ENCODE measurements at places on chromosomes 12 and 14.

DNA sequence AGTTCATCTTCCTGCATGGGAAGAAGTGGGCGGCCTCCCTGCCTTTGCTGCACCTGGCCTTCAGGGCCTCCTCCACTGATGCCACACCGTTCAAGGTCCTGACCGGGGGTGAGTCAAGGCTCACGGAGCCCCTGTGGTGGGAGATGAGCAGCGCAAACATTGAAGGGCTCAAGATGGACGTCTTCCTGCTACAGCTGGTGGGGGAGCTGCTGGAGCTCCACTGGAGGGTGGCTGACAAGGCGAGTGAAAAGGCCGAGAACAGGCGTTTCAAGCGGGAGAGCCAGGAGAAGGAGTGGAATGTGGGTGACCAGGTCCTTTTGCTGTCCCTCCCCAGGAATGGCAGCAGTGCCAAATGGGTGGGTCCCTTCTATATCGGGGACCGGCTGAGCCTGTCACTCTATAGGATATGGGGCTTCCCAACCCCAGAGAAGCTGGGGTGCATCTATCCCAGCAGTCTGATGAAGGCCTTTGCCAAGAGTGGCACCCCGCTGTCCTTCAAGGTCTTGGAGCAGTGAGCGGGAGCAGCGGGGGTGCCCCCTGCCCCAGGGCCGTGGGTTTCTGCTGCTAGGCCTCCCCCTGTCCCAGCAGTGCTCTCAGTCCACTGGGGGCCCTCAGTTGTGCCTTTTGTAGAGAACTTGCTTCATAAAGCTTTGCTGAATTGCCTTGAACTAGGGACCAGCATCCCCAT is 12.4 kb downstream of the CBLN3 start:
- DNase-seq: no peak

- DNase-seq: no peak
Observed at GRCh38 chr14:90581745-90582144, 184.9 kb downstream of the CALM1 start.

GRCh38 chr12:89883630-89884389 is 175.2 kb upstream of the ATP2B1 start:
- no peak for DNase-seq

GRCh38 chr12:106213662-106214061 is 34.2 kb downstream of the CKAP4 start:
- no peak for DNase-seq

DNA sequence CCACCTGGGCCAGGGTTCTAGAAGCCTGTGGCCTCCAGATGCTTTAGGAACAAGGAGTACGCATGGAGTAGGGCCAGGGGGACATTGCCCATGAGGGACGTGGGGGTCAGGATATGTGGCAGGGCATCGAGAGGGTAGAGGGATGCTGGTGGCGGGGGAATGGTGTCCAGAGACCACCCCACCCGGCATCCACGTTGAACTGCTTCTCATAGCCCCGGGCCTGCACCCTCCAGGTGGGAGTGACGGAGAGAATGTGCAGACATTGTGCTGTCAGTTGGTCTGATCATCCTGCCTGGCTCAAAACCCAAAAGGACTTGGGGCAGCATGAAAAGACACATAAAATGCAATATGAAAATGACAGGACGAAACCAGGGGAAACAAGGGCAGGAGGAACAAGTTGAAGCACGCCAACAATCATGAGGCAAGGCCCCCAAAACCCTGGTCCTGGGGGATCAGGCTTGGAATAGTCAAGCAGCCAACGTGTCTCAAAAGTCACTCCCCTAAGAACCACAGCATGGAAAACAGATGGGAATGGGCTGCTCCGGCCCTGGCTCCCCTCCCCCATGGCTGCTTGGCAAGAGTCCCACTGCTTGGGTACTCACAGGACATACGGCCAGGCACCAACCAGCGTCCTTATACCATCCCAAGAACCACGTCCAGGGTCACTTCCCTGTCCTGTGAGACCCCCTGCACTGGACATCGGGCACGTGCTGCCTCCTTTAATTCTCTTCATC is 117.9 kb downstream of the DICER1 start:
- no peak for DNase-seq

DNA sequence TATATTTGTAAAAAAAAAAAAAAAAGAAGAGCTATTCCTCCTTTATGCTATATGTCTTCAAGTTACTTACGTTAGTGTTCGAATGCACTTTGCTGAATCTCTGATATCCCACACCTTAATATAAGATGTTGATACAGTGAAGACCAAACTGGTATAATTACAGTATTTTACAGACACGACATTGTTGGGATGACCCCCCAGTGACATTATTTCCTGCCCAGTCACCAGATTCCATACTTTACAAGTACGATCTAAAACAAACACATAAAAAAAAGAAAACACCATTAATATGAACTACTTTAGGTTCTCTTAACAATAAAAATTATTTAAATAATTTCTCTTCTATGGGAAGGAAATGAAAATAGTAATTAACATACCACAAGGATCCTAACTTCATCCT is 133.4 kb downstream of the KIF21A start:
- DNase-seq: no peak

- no peak for DNase-seq
Observed at GRCh38 chr12:86349196-86349595, 93.0 kb upstream of the MGAT4C start.

DNA sequence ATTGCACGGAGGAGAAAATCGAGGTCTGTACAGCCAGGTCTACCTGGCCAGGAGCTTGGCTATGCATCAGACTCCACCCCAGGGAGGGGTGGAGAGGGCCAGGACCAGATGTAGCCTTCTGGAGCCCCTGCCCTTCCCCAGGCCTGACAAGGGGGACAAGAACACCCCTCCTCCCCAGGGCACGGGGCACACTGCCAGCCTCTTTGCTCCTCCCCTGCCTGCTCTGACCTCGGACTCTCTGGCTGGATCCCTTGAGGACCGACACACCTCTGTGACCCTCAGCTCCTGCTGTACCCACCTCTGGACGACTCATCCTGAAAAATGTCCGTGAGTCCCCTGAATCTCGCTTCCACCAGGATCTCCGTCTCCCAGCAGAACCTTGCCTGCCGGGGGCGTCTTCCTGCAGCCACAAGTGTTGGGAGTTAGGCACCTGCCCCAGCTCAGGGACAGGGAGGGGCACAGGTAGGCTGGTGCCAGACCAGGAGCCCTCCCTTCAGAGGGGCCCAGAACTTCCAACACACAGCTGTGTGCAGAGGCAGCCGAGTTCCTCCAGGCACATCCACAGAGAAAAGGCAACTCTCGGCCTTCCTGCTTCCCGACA is 21.8 kb downstream of the AHNAK2 start:
- DNase-seq: no peak

DNA sequence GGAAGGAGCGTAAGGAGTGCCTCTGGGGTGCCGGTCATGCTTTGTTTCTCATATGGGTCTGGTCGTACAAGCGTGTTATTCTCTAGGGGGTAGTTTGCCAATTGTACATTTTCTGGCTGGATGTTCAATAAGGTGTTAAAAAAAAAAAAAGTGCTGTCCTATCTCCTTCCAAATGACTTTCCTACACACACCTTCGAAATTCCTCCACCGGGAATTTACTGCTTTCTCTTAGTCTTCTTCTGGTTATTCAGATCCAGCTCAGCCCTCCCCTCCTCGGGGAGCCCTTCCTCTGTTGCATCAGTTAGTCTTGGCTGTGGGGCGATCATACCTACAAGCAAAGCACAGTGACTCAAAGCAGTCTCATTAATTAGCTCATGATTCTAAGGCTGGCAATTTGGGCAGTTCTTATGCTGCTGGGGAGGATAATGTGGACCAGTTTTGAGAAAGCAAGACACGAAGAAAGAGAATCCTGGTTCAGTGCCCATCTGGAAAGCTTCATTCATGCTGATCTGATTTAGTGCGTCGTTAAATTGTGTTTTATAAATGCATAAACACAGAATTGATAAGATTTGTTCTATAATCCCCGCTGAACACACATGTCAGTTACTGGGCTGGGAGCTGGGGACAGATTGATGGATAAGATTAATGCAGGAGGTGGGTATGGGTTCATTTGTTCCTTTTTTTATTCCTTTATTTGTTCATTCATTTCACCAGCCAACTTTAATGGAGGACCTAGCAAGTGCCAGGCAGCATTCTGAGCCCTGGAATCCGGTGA is 9.2 kb upstream of the CLMN start:
- no peak for DNase-seq

GRCh38 chr12:93317227-93317626 is 60.5 kb upstream of the NUDT4 start:
- DNase-seq: no peak

- no peak for DNase-seq
Observed at GRCh38 chr12:87092421-87092820, 836.2 kb upstream of the MGAT4C start.

GRCh38 chr14:19775587-19775986 is 2.3 kb downstream of the OR4M1 start:
- DNase-seq: no peak

- DNase-seq: no peak
Observed at GRCh38 chr12:106601031-106601430, 18.2 kb downstream of the RFX4 start.

DNA sequence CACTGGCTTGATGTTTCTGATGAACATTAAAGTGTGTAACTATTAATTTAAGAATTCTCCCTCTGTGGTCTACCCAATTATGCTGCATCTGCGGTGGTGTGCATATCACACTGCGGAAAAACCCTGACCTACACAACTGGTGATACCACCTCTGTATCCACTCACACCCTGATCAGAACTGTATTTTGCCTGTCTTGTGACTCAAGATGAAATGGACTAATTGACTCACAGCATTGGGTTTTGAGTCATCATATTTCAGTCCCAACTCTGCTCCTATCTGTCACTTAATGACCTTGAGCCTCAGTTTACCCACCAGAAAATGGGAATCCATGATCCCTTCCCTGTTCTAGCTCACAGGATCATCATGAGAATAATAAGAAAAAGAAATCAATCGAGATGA is 65.6 kb downstream of the NUAK1 start:
- DNase-seq: no peak
